ENCODE measurements at places on chromosomes 16 and 17. TPM values are rescaled to one million over a fixed set of nuclear protein-coding genes. Genes with fewer than 3 reads are reported as not detected.

The CMTM1 gene
- total RNA-seq: 10.8 TPM

The SCNN1B gene
- 1.2 TPM for total RNA-seq

- DNase-seq: no peak
Observed at GRCh38 chr16:83847371-83848225, 39.8 kb downstream of the HSBP1 start.

DNA sequence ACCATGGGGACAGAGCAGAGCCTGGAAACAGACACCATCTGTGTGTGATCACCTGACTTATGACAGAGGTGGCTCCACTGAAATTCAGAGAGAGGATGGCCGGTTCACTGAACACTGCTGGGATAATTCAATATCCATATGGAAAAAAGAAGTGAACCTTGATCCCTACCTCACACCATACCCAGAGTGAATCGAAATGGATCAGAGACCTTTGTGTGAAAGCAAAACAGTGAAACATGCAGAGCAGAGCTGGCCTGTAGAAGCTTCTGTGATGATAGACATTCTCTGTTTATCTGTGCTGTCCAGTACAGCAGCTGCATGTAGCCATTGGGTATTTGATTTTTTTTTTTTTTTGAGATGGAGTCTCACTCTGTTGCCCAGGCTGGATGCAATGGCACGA, 20.3 kb downstream of the ADCY7 start:
- DNase-seq: no peak

- no peak for DNase-seq
Observed at GRCh38 chr17:78366109-78366848, 6.4 kb upstream of the SOCS3 start.

Data from umbilical cord (tissue), 2 donors.